Omental fat pad (tissue), 4 donors: ENCODE measurements at places on chromosomes 2 and 18. TPM values are rescaled to one million over a fixed set of nuclear protein-coding genes. Genes with fewer than 3 reads are reported as not detected.

Gene NAB1
- total RNA-seq = 50.7 TPM

Gene C2orf92
- 14.4 TPM for total RNA-seq

Gene HRH4
- total RNA-seq = not detected

Gene ZNF385B
- total RNA-seq = 0.82 TPM

Gene EMILIN1
- 27.5 TPM for total RNA-seq

Gene FOXI3
- total RNA-seq = not detected
